ENCODE measurements at places on chromosomes 16 and 17. TPM values are rescaled to one million over a fixed set of nuclear protein-coding genes. Genes with fewer than 3 reads are reported as not detected.

- DNase-seq: no peak
These were observed 95.6 kb downstream of the SALL1 start for GRCh38 chr16:51055434-51055833.

GRCh38 chr16:85667261-85667660 lies 21.5 kb downstream of the GINS2 start:
- DNase-seq: no peak

DNA sequence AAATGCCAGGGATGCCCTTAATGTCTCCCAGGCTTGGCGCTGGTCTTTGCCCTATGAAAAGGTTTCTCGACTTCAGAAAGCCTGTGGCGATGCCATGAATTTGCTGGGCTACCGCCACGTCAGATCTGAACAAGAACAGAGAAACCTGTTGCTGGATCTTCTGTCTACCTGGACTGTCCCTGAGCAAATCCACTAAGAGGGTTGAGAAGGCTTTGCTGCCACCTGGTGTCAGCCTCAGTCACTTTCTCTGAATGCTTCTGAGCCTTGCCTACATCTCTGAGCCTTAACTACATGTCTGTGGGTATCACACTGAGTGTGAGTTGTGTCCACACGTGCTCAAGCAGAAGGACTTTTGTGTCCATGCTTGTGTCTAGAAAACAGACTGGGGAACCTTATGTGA lies 11.4 kb downstream of the CHST4 start:
- DNase-seq: no peak

- DNase-seq: peak; percentile 59
These were observed 3.9 kb downstream of the CDH11 start for GRCh38 chr16:65117811-65118448.

Gene TMC7
- 0.59 TPM for total RNA-seq

DNA sequence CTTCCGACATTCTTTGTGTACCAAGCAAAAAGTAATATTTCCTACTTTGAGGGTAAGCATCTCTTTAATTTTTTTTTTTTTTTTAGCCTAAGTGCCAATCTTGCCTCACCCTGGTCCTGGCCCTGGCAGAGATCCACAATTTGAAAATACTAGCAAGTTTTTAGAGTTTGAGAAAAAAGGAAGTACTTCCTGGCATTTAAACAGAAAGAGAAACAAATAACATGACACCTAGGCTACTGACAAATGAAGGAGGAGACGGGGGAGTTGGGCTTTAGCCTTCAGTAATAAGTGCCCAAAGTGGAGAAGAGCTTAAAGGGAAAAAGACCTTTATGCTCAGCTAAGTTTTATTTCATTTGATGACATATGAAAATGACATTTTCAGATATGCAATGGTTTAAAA lies 92.8 kb downstream of the HS3ST3A1 start:
- DNase-seq: no peak

DNA sequence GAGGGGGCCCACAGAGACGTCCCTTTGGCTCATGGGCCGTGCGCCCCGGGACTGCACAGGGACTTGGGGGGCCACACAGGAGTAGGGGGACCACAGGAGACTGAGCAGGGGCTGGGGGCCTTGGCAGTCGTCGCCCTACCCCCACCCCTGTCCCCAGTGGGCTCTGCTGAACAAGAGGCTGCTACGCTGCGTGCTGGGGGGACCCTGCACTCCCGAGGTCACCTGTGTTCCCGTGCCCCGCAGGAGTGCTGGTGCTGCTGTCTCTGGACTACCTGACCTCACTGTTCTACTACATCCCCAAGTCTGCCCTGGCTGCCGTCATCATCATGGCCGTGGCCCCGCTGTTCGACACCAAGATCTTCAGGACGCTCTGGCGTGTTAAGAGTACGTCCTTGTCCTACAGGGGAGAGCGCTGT lies 14.4 kb upstream of the RNF213 start:
- DNase-seq: peak; percentile 33

GRCh38 chr16:80948886-80949493 lies 57.7 kb downstream of the CMC2 start:
- DNase-seq: peak; percentile 88

DNA sequence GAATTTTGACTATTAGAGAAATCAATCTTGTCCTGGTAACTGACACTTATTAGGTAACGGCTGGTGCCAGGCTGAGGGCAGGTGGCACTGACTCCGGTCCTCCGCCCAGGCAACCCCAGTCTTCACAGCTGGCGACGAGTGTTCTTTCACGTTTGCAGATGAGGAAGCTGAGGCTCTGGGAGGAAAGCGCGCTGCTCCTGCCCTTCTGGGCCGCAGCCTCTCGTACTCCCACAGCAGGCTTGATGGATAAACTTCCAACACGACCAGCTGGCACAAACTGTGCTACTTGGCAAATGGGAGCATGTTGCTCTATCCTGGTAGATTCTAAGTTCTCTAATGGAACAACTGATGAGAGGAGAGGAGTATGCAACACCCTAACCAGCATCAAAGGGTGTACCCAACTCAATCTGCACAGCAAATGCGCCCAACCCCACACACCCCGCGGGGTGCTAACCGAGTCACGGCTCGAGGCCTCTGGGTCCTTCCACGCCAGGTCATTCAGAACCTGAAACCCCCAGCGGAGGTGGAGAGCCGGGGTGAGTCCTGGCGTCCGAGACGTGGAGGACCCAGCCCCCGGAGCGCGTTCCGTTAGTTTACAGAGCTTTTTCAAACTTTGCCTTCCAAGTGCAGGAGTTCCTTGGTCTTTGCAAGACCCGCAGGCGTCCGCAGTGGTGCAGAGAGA lies 477 bp upstream of the SLC47A1 start:
- DNase-seq: no peak

GRCh38 chr17:73952480-73953205 lies 250.8 kb upstream of the RPL38 start:
- peak; percentile 72 for DNase-seq
